ENCODE measurements at places on chromosomes 5 and 9.

DNA sequence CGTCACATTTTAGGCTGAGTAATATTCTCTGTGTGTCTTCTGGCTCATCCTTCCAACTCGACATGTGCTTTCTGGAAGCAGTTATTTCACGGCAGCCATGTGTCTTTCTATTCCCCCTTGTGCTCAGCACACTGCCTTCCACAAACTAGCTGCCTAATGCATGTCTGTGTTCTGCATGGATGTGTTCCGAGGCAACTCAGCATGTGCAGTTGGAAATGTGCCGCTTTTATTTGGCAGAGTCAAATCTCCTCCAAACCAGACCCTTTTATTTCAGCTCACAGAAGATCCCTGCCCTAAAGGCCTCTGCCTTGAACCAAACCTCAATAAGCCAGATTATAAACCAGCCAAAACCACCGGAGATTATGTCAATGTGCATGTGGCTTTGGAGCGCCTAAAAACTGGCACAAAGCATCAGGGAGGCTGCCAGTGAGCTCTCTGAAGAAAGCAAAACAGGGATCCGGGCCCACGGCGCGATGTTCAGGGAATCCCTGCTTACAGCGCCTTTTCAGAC is 360.2 kb downstream of the DEPDC1B start:
- DNase-seq = no peak

GRCh38 chr5:107563959-107564544 is 106.7 kb downstream of the EFNA5 start:
- no peak for DNase-seq

DNA sequence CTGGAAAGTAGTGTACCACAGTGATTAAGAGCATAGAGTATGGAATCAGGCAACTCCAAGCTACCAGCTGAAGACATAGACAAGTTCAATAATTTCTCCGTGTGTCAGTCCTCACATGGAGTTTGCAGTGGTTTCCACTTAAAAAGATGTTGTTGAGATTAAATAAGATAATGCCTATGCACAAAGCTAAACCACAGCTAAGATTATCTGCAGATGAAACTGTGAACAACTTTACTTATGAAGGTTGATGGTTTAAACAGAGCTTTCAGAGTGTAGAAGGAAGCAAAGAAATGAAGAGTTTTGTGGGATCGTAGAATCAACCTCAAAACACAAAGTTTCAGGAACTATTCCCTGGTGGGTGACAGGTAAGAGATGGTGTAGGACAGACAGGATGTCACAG is 223.5 kb upstream of the IL12B start:
- DNase-seq = no peak

DNA sequence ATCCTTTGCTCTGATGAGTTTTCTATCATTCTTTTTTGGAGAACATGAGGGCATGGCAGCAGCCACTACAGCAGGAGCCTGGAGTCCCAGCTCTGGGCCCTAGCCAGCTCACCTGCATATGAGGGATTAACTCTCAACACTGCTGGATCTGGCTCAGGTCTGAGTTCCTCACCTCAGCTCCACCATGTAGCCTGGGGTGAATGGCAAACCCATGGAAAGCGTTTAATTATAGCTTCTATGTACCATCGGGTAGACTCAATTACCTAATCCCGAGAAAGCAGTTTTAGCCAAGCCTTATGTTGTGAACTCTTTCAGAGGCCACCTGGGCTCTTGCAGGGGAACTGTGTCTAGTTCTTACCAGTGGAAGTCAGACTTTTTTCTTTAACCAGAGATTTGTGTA is 3.9 kb upstream of the S100Z start:
- DNase-seq = no peak

DNA sequence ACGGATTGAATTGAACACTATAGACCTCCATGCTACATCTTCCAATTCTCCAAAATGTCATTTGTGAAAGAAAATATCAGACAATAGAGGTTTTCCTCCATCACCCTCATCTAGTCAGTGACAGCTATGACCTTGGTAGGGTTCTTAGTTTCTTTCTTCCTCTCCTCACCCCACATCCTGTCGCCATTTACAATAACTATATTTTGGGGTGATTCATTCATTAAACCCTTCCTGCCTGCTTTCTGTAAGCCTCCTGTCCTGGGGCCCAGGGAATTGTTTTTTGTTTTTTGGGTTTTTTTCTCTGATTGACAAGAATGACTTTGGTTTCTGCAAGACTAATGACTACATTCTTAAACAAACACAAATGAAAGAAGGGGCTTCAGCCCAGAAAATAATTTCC is 82.6 kb downstream of the PRELID2 start:
- no peak for DNase-seq

DNA sequence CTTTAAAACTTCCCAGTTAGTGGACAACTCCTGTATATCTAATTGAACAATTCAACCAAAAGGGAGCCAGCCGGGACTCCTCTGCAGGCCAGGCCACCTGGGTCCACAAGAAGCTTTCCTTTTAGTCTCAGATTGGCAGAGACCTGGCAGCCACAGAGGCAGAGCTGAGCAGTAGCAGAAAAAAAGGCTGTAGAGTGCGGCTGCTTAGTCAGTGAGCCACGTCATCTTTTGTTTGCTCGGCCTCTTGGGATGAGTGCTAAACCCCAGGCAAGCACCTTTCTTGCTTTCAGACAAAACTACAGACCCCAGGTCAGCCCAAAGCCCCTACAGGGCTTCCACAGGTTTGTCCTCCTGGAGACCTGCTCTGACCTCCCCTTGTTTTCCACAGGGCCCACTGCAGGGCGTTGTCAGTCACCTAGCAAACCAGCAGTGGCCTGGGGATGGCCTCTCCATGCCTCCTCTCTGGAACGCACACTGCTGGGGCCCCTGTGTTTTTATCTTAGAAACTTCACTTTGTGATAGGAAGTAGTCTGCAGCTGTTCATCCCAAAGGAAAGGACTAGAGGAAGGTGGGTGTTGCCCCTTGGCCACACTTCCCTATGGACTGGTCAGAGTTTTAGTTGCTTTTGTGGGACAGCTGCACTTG is 49.9 kb downstream of the SHB start:
- no peak for DNase-seq

- DNase-seq = no peak
These were observed 935 bp upstream of the MSX2 start for GRCh38 chr5:174723315-174723978.

DNA sequence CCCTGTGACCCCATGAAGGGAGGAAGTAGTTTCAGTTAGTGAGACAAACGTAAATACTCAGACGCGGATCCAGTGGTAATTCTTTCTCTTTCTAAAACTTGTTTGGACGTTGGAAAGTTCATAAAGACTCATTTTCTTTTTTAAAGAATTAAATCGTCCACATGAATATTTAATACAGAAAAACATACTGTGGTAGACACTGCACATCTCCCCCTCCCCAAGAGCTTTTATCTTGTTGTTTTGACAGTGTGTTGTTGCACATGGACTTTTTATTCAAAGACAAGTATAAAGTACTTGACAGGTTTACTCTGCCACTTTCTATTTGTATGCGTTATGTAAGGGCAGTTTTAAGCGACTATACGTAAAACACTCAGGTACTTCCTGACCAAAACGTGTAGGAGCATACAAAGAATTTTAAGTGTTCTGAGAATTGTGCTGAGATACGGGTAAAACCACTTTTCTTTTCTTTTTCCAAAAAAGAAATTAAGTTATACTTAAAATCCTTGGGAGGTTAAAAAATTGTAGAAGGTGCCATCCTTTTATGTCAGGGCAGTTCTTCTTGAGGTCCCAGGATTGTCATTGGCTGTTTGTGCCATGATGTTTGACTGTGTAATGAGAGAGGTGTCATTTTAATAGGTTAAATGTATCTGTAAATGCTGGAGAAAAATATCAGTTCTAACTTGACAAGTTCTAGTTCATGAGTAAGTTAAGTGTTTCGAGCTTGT is 1.3 kb downstream of the NIPBL start:
- DNase-seq = no peak

DNA sequence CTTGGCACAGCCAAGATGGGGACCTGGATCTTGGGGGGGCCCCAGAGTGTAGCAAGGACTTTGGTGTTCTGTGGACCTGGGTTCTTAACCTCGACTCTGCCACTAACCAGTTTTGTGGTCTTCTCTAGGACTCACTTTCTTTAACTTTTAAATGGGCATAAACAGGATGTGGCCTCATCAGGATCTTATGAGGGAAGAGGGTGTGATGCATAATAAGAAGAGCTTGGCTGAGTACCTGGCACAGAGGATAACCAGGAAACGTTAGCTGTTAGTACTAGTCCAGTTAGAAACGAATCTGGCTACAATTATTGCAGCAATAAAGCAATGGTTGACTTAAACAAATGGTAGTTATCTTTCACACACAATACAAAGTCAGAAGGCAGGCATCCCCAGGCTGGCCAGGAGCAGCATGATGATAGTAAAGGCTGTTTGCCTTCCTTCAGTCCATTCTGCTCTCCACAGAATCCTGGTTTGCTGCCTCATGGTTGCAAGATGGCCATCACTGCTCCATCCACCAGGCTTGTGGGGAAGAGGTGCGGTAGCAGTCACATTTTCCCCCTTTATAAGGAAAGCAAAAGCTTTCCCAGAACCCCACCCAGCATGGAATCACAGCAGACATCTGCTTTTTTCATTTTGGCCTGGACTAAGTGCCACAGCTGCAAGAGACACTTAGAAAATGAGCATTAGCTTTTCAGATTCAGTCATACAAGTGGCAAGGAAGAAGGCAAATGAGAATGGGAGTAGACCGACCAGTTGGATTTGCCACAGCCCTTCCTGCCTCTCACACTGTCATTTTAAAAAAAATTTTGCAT is 225.0 kb downstream of the AOPEP start:
- DNase-seq = no peak

DNA sequence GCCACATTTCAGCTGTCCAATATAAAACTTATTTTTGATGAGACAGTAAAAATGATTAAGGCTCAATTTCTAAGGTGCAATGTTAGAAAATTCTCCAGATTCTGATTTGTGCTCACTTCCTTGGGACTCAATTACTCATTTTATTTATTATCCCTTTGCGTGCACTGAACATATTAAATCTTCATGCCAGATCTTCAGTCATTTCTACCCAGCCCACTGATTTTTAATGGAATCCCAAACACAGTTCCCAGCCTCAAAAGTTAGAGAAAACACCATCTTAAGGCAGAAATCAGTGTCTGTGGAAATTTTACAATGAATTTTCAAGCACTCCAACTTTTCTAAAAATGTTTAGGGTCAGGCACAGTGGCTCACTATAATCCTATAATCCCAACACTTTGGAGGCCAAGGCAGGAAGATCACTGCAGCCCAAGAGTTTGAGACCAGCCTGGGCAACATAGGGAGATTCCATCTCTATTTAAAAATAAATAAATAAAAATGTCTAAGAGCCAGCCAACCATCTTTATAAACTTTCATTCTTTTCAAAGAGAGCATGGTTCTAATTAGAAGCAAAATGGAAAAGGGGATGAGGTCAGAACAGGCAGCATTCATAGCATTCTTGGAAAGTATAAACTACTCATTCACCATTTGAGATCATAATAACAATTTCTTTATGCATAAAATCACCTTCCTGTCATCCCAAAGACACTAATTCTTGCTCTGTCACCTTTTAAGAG is 53.7 kb downstream of the TLE1 start:
- DNase-seq = no peak

GRCh38 chr5:371811-372555 is 50.5 kb downstream of the AHRR start:
- DNase-seq = no peak

DNA sequence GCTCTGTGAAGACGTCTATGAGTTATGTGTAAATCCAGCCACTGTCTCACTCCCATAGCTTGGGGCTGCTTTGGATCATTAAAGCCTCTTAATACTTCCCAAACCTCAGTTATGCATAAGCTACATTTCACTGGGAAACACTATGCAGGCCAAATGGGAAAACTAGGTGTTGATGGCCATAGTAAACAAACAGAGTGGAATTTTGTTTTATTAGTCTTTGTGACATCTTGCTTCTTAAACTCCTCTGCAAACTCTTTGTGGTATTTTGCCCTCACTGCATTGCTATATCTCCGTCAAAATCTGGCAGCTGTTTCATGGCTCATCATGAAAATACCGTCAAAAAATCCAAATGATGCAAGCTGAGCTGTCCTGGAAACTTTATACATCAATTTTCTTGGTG is 167.2 kb upstream of the HMHB1 start:
- DNase-seq = no peak

DNA sequence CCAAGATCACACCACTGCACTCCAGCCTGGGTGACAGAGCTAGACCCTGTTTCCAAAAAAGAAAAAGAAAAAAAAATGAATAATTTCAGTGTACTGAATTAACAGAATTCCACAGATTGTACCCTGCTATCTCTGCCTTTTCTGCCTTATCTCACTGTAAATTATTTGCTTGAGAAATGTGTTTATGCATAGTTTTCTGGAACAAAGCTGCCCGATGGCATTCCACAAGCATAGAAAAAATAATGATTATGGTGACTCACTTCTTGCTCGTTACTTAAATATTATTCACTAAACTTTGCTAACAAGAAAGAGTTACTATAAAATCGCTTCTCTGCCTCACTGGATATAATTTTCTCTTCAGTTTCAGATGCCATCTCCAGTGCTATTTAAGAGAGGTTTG is 88.7 kb upstream of the FAM169A start:
- DNase-seq = no peak

- DNase-seq = no peak
These were observed 2.3 kb downstream of the WDR38 start for GRCh38 chr9:124855566-124855943.

DNA sequence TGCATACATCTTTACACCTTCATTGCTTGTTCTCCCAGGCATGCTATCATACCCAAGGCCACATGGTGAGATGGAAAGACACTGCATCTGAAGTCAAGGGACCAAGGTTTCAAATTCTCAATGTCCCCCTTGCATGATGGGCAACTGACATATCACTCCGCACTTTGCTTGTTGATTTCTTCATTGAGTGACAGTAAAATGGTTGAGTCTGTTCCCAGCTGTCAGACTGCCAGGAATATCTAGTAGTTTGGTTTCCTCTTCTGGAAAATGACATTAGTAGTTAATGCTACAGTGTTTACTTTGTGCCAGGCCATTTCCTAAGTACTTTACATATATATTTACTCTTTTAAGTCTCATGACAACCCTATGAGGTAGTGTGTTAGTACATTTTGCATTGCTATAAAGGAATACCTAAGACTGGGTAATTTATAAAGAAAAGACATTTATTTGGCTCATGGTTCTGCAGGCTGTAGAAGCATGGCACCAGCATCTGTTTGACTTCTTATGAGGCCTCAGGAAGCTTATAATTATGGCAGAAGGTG is 114.4 kb downstream of the PCSK1 start:
- no peak for DNase-seq

GRCh38 chr9:14524873-14525515 is 168.2 kb downstream of the ZDHHC21 start:
- DNase-seq = no peak

GRCh38 chr5:179876610-179876952 is 18.0 kb upstream of the MRNIP start:
- DNase-seq = no peak

GRCh38 chr9:9942764-9943424 is 669.9 kb downstream of the PTPRD start:
- peak; percentile 66 for DNase-seq

GRCh38 chr9:130053504-130054324 is at the start of gene GPR107:
Gene GPR107, plus strand, starts transcription at chr9:130053906. Its CDS starts 27 bp downstream, at chr9:130053933.
- DNase-seq = peak; percentile 87

Measured in activated CD4-positive, alpha-beta T cell treated with anti-CD3 and anti-CD28 coated beads for 48 hours (primary cell).